ENCODE measurements at places on chromosomes 11 and 22.

GRCh38 chr22:43921370-43921769 lies 2.2 kb upstream of the PNPLA3 start:
- DNase-seq, result no peak

DNA sequence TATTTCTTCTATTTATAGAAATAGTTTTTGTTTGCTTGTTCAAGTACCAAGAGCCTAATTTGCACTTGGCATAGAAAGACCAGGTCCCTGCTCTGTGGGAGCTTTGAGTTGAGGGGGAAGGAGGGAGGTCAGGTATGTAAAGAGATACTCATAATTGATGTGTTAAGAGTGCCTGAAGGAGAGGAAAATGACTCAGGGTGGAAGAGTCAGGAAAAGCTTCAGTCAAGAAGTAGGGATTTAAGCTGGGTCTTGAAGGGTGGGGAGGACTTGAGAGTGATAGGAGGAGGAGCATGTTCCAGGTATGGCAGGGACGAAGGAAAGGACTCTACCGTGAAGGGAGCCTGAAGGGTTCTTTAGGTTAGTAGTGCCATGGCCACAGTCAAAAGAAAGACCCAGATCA lies 9.0 kb downstream of the RBX1 start:
- DNase-seq, result no peak

GRCh38 chr11:129321076-129321475 lies 54.6 kb upstream of the BARX2 start:
- DNase-seq, result no peak

GRCh38 chr11:117183724-117184349 lies 5.3 kb downstream of the SIDT2 start:
- no peak for DNase-seq

- no peak for DNase-seq
These were observed 36.4 kb downstream of the LMO2 start for GRCh38 chr11:33855500-33855899.

DNA sequence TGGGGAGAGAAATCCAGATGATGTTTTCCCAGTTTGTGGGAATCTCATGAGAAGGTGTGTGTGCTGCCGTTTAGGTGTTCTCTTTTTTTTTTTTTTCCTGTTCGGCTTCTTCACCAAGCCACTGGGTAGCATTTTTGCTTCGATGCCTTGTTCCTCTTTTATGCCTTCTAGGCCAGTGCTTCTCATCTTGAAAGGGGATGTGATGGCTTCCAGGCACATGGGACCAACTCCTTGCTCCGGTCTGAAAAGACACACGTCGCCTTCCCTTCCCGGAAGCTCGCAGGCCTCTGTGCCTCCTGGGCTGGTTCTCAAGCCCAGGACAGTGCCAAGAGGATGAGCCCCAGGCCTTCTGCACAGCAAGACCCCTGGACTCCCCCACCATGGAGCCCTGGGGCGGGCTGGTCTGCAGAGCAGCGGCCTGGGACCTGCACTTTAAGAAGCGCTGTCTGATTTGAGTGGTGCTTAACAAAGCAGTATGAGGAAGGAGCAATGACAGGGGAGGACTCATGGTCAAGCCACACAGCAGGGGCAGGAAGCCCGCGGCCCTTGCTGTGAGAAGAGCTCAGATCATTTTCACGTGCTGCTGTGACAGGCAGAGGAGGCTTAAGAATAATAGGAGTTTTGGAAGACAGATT lies 158.8 kb downstream of the MPPED1 start:
- peak; percentile 52 for DNase-seq

- DNase-seq, result no peak
These were observed 9.9 kb downstream of the SYT9 start for GRCh38 chr11:7261578-7261977.

DNA sequence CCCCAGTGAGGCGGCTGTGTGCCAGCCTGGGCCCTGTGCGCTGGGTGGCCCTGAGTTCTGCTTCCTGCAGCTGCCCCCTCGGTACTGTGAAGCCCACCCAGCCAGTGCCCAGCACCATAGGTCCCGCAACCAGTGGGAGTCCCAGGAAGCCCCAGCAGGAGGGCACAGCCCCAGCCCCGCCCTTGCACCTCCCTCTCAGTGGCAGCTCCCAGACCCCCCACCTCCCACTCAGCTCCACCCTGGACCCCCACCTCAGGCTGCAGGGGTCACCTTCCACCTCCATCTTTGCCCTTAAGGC lies 30.9 kb downstream of the MOB2 start:
- DNase-seq, result no peak

- no peak for DNase-seq
These were observed 72.6 kb upstream of the PPARA start for GRCh38 chr22:46077669-46078099.

DNA sequence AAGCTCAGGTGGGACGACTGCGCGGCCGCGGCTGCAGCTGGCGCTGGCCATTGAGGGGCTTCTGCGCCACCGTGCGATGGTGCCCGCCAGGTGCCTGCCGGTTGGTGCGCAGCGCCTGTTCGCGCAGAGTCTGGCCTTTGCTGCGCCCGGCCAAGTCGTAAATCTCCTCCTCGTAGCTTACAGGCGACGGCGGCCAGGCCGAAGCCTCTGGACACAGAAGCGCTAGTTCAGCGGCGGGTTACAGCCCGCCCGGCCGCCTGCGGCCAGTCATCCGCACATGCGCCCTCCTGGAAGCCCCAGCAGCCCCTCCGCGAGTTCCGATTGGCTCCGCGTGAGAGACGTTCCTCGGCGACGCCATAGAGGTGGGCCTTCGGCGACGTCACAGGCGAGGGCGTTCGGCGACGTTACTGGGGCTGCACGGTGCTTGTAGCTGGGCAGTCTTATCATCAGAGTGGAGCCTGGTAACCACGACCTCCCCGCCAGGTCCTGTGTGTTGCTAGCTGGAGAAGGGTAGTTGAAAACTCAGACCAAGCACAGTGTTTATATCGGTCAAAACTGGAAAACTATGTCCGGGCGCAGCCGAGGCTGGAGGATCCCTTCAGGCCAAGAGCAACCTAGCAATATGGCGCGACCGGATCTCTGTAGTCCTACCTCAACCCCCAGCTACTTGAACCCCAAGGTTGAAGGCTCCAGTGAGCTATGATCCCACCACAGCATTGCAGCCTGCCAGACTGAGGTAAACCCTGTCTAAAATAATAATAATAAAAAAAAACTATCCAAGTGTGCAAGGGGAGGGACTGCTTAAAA lies 265.7 kb downstream of the OR4C45 start:
- DNase-seq, result no peak

DNA sequence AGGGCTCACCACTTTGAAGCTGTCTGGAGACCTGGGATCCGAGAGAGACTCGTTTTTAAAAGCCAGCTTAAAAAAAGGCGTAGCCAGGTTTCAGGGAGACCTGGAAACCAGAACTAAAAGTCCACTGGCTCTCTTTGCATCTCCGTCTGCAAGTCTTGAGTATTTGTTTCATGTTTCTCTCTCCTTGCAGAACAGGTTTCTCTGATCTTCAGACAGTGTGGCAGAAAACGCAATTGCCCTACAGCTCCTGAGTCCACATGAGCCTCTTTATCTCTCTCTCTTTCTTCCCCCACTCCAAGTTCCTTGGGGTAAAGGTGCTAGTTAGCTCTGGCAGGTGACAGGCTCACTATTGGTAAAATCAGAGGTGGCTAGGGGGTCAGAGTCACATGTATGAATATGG lies 67.0 kb upstream of the AMPD3 start:
- DNase-seq, result no peak

DNA sequence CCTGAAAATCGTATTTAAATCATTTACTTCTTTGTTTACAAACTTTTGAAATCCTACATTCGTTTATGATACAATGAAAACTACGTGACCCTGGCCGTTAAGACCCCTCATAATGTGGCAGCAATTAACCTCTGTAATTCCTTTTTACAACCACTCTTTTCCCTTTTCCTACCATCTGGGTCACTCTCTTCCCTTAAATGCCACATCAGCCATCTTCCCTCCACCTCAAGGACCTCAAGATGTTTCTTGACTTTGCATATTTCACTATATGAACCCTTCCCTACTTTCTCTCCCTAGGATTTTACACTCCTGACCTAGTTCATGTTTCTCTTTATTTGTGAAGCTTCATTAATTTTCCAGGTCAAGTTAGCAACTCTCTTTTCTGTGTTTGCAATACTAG lies 26.8 kb downstream of the OR2AG2 start:
- DNase-seq, result no peak

GRCh38 chr22:49150801-49151221 lies 676.9 kb downstream of the BRD1 start:
- peak; percentile 78 for DNase-seq

DNA sequence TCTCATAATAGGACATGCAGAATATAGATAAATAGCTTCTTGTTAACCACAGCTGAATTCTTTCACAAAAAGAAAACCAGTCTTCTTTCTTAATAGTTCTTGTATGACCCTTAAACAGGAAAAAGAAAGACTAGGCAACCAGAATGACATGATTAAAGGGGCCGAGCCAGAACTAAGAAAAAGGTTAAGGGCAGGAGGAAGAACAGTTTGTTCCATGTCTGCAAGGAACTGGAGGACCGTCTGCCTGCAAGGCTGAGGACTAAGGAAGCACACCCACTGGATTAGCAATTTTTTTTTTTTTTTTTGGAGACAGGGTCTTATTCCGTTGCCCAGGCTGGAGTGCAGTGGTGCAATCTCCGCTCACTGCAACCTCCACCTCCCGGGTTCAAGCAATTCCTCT lies 26.0 kb upstream of the TMPRSS5 start:
- no peak for DNase-seq

DNA sequence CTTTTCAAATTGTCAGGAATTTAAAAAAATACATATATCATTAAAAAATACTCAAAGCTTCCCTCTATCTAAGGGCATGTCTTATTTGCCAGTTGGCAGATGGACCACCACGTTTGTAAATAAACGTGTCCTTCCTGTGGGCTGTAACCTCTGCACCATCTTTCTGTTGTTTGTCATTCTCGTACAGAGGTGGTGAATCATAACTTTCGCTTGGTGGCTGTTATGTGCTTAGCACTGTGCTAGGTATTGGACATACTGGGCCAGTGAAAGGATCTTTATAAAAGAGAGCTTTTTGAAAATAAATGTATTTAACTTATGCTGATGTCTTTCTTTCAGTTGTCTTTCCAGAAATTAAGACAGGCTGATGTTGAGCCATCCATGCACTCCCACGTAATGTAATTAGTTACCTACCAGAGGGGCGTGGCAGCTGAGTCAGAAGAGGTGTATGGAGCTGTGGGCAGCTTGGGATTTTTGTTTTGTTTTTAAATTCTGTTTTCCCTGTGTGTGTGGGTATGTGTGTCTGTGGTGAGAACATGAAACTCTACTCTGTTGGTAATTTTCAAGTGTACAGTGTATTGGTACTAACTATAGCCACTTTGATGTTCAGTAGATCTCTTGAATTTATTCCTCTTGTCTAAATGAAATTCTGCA lies 62.7 kb downstream of the TECTA start:
- DNase-seq, result no peak

DNA sequence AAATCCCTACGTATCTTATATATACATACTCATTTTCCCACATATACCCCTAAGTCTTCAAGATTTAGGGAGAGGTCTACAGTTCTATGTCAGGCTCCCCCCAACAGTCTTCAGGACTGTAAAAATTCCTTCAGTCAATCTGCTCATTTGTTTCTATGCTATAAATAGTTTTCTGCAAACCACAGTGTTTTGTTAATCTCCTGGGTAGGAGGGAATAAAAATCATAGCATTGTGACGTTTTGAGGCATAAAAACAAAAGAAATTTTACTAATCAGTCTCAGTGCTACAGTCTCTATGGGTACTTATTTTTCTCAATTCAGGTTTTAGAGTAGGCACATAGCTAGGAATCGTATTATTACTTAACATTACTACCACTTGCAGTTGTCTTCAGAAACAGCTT lies 552.8 kb upstream of the LRRC4C start:
- DNase-seq, result no peak

DNA sequence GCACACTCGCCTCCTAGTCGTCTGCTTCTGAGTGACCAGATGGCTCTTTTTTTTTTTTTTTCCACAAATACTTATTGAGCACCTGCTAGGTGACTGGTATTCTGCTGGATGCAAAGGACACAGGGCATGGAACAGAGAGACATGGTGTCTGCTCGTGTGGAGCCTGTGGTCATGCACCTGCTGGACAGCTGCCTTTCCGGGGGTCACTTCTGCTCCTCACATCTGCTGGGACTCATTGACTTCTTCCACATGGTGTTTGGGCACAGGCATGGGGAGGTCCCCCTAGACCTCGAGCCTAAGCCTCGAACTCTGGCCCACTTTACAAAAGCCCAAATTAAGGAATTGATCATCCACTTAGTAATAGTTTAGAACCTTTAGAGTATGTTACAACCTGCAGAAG lies 39.5 kb upstream of the EMID1 start:
- DNase-seq, result no peak

DNA sequence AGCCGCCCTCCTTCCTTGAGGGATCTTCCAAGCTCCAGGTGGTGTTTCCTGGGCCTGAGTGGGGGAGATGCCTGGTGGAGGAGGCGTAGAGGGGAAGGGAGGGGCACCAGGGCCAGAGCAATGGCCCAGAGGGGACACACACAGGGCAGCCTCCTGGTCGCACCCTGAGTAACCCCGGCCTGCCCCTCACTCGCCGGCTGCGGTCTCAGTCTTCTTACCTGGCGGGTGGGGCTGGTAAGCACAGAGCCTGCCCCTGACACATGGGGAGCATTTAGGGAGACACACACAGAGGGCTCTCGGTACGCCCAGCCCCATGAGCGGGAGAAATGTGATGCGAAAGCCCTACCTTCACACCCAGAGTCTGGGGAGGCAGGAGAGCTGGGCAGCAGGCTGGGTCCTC lies 23.9 kb downstream of the IGF2 start:
- no peak for DNase-seq

DNA sequence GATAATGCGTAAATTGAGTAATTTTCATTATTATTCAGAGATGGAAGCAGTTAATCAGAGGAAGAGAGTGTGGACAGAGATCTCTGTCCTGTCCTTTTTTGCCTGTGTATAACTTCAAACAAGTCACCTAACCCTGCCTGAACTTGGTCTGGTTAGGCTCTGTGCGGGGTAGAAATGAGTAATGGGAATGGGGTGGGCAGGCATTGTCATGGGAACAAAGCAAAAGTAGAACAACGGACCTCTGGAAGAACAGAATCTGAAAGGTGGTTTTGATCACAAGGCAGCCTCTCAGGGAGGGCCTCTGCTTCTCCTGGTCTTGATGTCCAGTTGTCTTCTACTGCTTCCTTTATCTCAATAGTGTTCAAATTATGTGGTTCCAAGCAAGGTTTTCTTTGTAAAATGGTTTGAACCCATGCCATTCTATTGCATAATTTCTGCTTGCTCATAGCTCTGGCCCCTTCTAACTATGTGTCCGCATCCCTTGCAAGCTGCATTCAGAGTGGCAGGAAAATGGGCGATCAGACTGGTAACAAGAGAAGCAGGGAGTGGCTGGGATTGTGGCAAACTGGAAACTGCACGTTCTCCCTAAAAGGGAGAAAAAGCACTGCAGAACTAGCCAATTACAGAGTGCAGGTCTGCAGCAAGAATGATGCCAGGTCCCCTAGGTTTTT lies 76.1 kb downstream of the PRR5L start:
- DNase-seq, result no peak

- DNase-seq, result no peak
These were observed 178.6 kb downstream of the DSCAML1 start for GRCh38 chr11:117618302-117618981.

- no peak for DNase-seq
These were observed 25.4 kb upstream of the SORL1 start for GRCh38 chr11:121426476-121427399.
